NCI-H82 (cell line): ENCODE measurements at places on chromosomes 2 and 18.

- DNase-seq = no peak
These were observed 136.7 kb downstream of the BCL2 start for GRCh38 chr18:63182861-63183260.

- peak; percentile 80 for DNase-seq
These were observed 51.2 kb upstream of the ALPP start for GRCh38 chr2:232327105-232328031.

DNA sequence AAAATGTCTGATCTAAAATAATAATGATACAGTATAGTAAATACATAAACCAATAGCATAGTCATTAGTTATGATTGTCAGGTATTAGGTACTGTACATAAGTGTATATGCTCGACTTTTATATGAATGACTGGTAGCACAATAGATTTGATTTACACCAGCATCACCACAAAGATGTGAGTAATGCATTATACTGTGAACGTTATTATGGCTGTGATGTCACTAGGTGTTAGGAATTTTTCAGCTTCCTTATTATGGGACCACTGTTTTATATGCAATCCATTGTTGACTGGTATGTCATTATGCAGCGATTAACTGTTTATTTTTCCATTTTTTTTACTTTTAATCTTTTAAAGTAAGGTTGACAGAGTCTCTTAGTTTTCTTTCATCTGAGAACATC lies 23.7 kb downstream of the ATP9B start:
- no peak for DNase-seq

GRCh38 chr2:45567288-45567963 lies 43.6 kb downstream of the SRBD1 start:
- no peak for DNase-seq

GRCh38 chr2:3338340-3338739 lies 39.3 kb downstream of the EIPR1 start:
- DNase-seq = no peak

DNA sequence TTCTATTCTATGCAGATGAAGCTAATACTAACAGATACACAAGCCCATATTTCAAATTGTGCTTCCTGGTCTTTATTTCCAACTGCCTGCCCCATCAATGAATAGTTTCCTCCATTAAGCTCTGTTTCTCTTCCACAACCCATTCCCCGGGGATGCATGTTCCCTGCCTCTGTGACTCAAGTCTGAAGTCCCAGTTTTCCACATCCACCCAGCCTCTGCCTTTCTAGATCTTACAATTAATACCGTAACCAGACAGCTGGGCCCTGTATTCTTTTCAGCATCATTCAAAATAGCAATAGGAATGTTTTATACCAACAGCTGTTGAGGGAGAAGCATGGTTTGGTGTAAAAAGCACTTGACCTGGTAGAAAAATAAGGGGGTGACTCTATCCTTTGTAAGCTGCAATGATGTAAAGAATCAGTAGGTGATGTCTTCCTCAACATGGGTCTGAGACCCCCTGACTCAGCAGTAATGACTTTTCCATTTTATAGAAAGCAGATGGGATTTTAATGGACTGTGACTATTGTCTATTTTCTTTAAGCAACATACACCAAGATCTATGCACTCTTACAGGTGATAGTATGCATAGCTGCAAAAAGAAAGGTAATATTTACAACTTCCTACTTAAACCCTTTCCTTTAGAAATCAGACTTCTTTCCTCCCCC lies 46.1 kb upstream of the DAPL1 start:
- DNase-seq = no peak

DNA sequence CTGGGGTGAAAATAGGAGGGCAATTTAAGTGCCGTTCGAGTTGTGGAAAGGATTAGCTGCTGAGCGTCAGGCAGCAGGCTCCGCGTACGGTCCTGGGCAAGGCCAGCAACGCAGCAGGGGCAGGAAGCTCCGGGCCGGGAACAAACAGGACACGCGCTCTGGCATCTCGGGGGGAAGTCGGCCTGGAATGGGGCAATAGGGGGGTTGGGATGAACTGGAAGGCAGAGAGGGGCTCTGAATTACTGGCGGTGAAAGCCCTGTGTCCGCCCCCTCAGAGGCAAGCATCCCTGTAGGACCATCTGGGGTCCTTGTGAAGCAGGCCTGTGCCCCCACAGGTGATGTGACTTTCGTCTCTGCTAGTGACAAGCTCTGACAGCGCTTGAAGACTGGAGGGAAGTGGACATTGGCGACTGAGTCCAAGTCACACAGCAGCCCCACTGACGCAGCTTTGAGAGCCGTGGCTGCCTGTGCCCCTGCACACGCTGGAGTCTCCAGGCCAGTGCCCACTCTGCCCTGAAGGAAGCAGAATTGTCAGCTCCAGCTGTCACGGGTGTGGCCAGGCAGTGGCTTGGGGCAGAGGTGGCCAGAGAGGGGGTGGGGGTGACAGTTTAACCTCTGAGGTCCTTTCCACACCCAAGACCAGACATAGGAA lies 22.3 kb downstream of the GPR35 start:
- no peak for DNase-seq

DNA sequence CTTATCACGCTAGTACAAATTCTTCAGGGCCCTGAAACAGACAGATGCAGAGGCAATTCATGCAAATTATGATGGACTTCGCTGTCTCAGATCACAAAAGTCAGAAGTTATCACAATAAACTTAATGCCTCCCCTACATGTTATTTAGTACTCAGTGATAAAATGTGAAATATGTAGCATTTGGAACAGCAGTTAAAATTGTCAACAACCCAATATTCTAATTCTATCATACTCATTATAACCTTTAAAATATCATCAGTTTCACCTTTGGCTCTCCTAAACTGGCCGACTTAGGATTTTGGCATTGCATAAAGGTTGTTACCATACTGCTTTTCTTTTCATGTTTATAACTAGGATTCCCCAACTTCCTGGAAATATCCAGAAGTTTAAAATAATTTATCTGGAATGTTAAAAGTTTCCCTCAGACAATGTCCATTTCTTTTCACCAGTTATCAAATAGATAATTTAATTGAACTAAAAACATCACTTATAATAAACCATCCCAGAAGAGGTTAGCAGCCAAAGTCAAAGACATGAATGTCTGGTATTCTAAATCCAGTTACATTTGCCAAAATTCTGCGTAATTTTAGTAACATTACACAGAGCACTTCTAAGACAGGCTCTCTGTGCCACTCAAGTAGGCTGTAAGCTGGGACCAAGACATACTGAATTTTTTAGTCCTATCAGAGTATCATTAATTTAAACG lies 239.8 kb downstream of the RBM43 start:
- no peak for DNase-seq

DNA sequence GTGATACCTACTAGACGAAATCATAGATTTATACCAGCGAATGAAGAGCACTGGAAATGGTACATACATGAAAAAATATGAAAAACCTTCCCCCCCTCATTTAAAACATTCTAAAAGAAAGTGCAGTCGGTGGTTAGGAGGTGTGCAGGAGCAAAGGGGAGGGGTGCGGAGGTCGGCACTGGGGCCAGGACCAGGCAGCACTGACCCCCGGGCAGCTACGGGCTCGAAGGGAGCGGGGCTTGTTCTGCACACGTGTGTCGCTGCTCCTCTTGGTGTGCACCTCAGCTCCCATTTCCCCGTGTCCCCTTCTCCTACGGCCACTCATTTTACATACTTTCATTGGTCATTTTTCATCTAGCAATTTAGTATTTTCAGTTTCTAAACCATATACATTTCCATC lies 89.0 kb downstream of the LAMA1 start:
- no peak for DNase-seq

DNA sequence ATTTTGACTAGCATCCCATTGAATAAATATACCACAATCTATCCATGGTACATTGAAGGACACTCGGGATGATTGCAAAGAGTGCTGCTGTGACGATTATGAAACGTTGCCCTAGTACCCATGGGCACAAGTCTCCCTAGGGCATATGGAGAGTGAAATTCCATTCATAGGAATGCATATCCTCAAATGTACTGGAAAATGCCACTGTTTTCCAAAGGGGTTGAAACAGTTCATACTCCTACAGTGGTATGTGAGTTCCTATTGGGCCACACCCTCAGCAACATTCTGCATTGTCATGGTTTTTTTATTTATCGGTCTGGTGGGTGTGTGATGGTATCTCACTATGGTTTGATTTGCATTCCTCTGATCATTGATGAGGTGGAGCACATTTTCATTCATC lies 130.6 kb downstream of the TWIST2 start:
- DNase-seq = no peak

- DNase-seq = peak; percentile 90
These were observed 10.7 kb downstream of the OSBPL6 start for GRCh38 chr2:178204977-178205376.

- DNase-seq = no peak
These were observed 1143.6 kb upstream of the GYPC start for GRCh38 chr2:125512313-125512712.

GRCh38 chr2:8125741-8126711 lies 555.8 kb upstream of the ID2 start:
- DNase-seq = no peak

GRCh38 chr2:78476619-78477229 lies 548.8 kb upstream of the REG3G start:
- no peak for DNase-seq

DNA sequence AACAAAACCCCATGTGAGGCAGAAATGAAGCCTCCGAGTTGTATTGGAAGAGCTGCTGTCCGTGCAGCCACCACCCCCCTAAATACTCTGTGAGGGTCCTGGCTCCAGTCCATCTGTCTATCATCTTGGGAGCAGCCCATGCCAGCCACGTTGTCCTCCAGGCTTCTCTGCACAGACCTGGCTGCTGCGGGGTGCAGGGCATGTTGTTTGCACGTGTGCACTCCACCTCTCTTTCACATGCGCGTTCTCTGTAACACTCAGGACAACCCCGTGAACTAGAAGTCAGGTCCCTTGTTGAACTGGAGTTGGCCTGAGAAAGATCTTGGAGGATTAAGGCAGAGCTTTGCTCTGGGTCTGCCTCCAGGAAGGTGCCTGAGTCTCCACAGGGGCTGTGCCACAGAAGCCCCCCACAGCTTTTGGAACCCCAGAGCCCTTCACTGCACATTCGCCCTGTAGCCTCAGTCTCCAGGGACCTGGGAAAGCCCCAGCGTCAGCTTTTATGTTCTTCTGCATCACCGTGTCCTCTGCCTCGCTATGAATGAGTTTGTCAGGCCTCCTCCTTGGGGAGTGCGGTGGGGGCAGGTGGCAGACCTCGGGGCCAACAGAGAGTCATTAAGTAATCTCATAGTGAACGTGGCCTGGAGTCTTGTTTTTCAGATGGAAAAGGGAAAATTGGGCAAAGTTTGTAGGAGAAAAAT lies 16.6 kb downstream of the RTP5 start:
- peak; percentile 87 for DNase-seq

DNA sequence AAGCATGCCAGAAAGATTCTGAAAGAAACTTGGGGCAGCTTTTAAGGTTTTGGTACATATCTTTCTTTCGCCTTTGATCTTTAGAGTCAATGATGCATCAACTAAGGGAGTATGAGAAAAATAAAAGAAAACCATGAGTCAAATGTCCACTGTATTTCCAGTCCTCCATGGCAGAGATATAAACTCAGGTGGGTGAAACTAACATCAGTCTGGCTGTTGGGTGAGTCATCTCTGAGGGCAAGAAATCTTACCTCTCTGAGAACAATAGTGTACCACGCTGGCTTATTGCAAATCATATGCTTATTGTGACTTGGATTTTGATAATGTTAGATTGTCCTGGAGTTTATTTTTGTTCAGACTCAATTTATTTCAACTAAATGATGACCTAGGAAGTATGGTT lies 521.0 kb downstream of the PLCL1 start:
- DNase-seq = no peak

DNA sequence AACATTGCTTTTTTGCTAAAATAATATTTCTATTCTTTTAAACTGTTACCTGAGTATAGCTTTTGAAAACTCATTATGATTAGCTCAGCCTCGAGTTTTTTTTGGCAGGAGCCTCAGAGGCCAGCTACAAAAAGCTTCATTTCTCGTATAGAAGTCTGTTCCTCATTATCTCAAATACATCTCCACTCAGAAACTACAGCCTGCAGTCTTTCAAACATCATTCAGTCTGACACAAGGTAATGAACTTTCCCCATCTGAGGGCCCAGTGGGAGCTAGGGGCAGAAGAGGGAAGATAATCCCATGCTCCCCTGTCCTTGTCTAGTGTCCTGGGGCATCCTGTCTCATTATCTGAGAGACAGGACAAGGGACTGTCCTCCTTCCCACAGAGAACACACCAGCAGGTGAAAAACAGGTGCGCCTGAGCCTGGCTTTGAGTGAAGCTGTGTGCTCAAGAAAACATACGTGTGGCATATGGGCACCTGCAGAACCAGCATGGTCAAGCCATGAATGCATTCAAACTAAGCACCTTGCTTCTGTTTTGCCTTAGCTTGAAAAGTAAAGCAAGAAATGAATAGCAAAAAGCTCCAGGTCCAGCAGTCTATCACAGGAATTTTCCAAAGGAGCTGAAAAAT lies 247.5 kb downstream of the MREG start:
- DNase-seq = no peak

DNA sequence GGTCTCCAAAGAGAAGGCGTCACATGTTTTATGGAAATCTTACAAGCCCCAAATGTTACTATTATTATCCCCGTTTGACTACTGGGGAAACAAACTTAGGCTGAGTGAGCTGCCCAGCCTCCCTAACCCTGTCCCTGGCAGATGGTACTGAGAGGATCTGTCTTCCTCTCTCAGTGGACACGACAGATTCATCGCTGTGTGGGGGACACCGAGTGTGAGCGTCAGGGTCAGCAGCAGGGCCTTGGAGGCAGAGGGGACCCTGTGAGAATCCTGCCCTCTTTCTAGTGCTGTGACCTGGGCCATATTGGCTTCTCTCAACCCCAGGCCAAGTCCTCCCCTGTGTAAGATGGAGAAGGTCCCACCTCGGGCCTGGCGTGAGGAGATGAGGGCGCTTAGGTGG lies 27.1 kb upstream of the SMAD7 start:
- DNase-seq = no peak

- DNase-seq = no peak
These were observed 172.5 kb downstream of the KLHL29 start for GRCh38 chr2:23557455-23557854.

DNA sequence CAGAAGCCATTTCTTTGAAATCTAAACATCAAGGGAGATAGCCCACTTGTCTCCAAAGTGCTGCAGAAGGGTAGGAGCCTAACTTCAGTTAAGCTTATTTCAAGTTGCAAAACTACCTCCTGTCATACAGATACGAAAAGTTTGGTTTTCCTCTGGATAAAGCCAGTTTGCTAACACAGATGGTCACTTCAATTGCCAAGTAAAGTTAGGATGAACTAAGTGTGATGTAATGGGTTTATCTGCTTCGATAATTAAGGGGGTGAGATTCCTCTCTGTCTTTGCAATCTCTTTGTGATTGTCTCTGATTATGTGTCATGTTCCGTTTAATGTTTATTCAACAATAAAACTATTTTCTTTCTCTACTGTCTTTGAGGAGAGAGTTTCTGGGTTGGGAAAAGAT lies 156.4 kb downstream of the SLC39A10 start:
- DNase-seq = peak; percentile 65

GRCh38 chr2:105782123-105782522 lies 37.4 kb downstream of the NCK2 start:
- no peak for DNase-seq
